Activated T-helper 17 cell treated with anti-CD3 and anti-CD28 coated beads, Interleukin-2, amount 50 U/mL, for 72 hours (primary cell): ENCODE measurements at places on chromosomes 13 and 19. TPM values are rescaled to one million over a fixed set of nuclear protein-coding genes. Genes with fewer than 3 reads are reported as not detected.
A peak's percentile ranks its signal among the peaks of the same experiment; 100 is the strongest.

Gene SYDE1
- total RNA-seq, result 0.26 TPM

DNA sequence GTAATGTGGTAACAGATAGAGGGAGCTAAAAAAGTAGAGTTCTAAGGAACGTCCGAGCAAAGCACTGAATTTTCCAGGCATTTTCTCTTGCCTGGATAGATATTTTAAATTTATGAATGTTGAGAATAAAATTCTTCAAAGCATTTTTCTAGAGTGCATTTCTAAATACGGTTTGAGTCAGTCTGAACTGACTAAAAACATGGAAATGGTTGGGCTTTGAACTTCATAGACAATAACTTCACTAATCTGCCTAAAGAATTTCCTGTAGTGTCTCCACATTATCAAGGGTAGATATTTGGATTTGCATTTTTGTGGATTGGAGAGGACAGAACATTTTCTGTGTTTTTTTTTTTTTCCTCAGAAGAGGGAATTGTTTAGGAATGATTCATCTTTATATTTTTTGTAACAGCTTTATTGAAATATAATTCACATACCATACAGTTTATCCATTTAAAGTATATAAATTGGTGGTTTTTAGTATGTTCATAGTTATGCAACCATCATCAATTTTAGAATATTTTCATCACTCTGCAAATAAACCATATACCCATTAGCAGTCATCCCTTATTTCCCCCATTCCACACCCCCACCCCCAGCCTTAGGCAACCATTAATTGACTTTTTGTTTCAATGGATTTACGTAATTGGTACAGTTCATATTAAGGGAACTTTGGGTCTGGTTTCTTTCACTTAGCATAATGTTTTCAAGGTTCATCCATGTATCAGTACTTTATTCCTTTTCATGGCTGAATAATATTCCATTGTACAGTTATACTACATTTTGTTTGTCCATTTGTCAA, 20.7 kb downstream of the GARRE1 start:
- no peak for ATAC-seq

Gene SCN1B
- 0.97 TPM for total RNA-seq

DNA sequence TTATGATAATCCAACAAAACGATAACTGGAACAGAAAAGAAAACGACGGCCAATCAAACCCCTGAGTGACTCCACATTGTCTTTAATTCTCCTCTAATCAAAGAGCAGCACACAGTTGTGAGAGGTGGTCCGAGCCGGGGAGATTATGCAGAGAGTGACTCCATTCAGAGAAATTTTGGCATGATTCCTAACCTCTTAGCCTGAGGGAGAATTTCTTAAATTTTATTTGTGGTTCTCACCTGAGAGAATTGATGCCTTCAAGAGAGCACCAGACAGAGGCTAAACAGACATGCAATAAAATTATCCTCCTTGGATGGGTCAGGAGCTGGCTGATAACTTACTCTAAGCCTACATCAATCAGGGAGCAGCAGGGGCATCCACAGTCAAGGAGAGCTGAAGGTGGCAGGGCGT, 310.0 kb upstream of the KLF12 start:
- no peak for ATAC-seq

DNA sequence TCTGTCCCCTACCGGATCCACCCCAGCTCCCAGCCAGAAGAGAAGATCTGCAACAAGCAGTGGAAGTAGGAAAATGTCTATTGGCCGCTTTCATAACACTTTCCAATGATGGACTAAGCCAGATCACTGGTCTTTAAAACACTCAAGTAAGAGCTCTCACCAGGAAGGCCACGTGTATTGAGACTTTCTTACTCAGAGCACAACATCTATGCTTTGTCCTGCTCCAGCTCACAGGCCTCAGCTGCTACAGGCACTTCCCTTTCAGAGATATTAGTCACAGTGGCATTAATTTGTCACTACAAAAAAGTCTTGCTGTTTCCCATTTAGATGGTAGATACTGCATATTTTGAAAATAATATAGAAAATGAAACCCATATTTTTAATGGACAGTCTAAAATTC, 164.2 kb downstream of the ABCC4 start:
- peak; percentile 65 for ATAC-seq

Gene KLK12
- not detected for total RNA-seq

Gene SPRED3
- total RNA-seq, result 1.8 TPM

Gene MBD3
- 128 TPM for total RNA-seq

DNA sequence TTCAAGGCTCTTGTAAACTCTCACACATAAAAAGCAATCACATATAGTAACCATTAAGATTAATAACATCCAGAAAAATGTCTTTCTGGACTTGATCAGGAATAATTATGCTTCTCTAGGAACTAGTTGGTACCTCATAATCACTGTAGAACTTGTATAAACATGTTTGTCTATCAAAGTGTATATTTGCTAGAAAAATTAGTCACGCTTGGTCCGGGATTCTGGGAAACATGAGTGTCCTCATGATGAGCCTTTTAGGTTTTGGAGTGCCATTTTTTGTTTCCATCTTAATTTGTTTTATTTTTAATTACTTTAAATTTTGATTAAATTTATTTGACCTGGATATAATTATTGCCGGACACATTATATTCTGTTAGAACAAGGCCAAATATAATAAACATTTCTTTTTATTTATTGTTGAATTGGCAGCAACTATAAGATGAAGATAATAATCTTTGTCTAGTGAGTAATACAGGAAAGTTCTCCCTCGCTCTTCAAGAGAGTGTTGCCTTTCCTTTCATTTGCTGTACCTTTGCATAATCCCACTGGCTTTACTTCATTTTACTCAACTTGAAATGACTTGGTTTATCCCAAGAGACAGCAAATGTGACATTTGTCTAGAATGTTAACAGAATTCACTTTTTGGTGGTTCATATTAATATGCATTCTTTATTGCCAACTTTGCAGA, 207.0 kb downstream of the NALCN start:
- no peak for ATAC-seq

Gene ARL11
- 1.0 TPM for total RNA-seq

DNA sequence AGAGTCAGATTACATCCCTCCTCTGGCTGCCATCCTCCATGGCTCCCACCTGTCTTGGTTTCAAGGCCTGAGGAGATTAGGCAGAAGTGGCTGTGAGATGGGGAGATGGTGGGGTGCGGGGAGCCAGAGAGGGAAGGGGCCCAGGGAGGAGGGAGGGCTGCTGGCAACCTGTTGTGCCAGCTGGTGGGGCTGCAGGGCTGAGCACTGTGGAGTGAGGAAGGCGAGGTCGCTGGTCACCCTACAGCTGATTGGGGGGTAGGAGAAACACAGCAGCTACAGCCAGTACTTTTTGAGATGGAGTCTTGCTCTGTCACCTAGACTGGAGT, 48.3 kb downstream of the CD320 start:
- no peak for ATAC-seq

- peak; percentile 60 for ATAC-seq
Observed at GRCh38 chr13:30158774-30159445, 148.4 kb downstream of the KATNAL1 start.

GRCh38 chr19:42423462-42424344, 3.5 kb downstream of the LIPE start:
- ATAC-seq, result peak; percentile 93

Gene KIR2DL4
- total RNA-seq, result not detected

Gene TNFRSF19
- total RNA-seq, result 0.28 TPM

- ATAC-seq, result no peak
Observed at GRCh38 chr19:34173193-34173956, 1.1 kb downstream of the LSM14A start.

Gene CBY2
- not detected for total RNA-seq

DNA sequence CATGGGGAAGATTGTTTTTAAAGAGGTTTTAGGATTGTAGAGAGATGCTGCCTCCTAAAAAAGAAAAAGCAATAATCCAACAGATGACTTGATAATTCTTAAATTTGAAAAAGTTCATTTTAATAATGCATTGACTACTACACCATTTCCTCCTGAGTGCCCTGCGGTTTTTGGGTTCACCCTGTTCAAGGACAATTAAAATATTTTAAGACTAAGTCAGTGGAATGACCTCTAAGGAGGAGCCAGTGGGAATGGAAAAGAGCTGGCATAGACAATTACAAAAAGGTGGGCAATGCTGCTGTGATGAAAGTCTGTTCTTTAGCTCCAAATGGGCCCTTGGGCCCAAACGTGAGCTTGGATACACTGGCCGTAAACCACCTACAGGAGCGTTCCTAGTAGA, 217.8 kb downstream of the LHFPL6 start:
- ATAC-seq, result no peak

DNA sequence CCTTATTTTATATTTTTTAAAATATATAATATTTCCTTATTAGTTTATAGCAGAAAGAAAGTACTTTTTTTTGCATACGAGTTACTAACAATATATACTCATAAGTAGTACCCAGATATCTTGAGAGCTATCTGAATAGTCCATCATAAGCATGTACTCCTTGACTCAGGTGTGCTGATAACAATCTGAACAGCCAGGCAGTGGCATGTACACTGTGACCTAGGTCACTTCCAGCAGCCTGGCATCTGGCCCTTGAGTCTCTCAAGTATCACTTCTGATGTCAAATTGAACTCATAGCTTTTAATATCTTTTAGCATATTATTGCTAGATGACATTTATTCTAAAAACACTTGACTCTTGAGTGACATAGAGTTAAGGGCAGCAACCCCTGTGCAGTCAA, 1576.7 kb downstream of the SLITRK1 start:
- ATAC-seq, result no peak

DNA sequence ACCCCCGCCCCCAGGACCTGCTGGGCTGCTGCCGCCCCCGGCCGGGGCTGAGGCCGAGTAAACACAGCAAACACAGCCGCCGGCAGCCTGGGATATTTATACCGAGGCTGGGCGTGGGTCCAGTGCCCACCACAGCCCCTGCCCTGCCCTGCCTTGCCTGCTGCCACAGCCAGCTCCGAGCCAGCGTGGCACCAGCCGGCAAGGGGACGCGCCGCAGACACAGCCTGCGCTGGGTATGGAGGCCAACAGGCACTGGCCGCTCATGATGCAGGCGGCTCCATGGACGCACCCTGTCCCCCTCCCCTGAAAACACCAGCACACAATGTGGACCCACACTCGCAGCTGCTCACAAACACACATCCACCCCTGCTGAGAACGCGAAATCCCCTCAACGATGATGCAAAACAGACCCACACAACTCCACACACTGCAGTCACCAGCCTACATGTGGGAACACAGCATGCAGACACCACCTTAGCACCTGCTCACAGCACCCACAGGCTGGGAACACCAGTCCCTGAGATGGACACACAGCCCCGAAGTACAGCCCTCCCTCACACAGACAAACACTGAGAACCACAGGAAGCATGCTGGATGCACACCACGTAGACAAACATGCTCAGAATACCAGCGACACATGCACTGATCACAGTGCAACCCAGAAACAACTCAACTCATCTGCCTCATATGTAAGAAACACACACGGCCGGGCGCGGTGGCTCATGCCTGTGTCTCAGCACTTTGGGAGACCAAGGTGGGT, 16.2 kb downstream of the CCDC97 start:
- ATAC-seq, result no peak

Gene COL5A3
- total RNA-seq, result 32.1 TPM

Gene ZFP28
- 5.5 TPM for total RNA-seq

DNA sequence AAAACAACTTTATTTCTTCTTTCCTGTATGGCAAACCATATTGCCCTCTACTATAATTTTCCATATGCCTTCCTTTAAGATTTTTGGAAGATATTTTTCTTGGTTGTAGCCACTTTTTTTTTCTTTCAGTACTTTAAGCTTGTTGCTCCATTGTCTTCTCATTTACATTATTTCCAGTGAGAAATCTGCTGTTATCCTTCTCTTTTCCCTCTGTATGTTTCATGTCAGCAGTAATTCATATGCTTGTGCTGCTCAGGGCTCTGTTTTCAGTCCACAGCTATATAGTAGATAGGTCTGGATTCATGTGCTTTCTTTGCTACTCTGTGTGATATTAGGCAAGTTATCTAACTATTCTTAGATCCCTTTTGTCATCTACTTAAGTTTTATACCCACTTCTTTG, 267.6 kb downstream of the OXGR1 start:
- no peak for ATAC-seq

DNA sequence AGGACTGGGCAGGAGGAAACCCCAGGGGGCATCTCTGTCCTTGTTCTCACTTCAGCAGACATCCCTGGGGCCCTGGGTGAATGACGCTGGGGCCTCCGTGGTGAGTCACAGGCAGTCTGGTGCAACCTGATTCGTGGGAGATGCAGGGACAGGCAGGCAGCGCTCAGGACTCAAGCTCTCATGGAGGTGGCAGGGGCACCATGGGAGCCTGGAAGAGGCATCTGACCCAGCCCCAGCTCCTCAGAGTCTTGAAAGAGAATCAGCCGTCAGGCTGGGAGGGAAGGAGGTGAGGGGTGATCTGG, 14.0 kb upstream of the PTOV1 start:
- no peak for ATAC-seq

- ATAC-seq, result no peak
Observed at GRCh38 chr13:23629566-23630272, 59.5 kb downstream of the TNFRSF19 start.
